ENCODE measurements at places on chromosomes 1 and 21. TPM values are rescaled to one million over a fixed set of nuclear protein-coding genes. Genes with fewer than 3 reads are reported as not detected.

DNA sequence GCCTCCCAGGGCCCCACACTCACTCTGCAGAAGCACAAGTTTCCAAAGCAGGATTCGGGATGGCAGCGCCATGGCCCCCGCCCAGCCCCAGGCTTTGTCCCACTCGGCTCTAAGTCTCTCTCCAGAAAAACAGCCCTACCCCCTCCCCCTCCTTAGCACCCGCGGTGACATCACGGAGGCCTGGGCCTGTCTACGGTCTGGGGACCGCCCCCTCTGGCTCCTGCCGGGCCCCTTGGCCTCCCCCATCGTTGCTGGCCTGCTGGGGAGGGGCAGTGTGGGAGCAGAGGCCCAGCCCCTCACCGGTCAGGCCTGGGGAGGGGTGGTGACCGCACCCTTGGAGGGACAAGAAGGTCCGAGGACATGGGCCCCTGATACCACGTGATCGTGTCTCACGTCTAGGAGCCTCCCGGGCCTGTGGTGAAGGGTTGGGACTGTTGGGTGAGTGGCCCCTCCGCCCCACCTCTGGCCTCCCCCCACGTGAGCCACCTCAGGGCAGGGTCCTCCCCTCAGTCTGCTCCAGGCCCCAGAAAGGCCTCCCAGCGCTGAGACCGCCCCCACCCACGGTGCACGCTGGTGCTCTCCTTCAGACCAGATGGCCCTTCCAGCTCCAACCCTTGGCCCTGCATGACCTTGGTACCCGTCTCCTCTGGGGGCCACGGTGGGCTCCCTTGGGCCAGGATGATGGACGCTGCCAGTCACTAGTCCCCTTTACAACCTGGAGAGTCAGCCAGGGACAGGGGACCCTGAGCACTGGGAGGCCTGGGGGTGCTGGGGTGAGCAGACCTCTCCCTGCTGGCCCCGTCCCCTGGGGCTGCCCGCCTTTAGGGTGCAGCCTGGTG, at the start of gene MXRA8:
TSS of gene MXRA8 (minus strand) at position 123 of the 839 bp plus-strand sequence. CDS start at position 72, 51 bp downstream.
- no peak for DNase-seq

DNA sequence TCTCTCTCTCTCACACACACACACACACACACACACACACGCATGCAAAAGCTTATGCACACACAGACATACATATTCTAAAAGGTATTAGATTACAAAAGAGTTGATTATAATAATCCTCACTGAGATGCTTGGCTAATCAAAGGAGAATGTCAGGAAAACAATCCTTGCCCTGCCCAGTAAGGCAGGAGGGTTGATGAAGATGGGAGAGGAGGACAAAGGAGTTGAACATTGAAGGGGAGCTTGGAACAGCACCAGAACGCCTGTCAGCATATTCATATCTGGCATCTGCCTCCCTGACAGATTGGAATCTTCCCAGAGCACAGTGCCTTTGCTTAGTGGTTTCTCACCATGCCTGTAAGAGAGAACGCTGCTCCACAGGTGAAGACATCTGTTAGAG, 68.6 kb upstream of the PALMD start:
- no peak for DNase-seq

GRCh38 chr1:225835856-225836255, 25.9 kb downstream of the EPHX1 start:
- DNase-seq: no peak

DNA sequence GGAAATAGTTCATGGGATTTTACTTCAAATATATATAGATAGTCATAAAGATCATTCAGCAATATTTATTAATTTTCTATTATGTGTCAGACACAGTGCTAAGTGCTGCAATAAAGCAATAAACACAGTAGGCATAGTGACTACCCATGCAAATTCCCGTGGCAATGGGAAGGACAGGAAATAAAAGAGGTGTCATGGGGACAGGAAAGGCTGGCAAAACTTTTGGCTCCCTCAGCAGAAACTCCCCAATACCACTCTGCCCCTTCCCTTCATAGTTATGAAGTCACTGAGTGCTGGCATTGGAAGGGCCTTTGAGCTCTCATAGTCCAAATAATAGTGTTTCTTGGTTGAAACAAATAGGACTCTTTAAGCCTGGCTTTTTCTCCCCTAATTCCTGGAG, 104.4 kb upstream of the DPT start:
- DNase-seq: no peak

- peak; percentile 48 for DNase-seq
Observed at GRCh38 chr1:182143825-182144645, 82.5 kb upstream of the ZNF648 start.

GRCh38 chr1:119797606-119798005, 13.7 kb downstream of the REG4 start:
- no peak for DNase-seq

- no peak for DNase-seq
Observed at GRCh38 chr1:192053531-192053971, 104.7 kb upstream of the RGS18 start.

- no peak for DNase-seq
Observed at GRCh38 chr1:47243910-47244309, 11.9 kb upstream of the TAL1 start.

GRCh38 chr1:163747261-163747660, 425.5 kb downstream of the NUF2 start:
- DNase-seq: no peak

DNA sequence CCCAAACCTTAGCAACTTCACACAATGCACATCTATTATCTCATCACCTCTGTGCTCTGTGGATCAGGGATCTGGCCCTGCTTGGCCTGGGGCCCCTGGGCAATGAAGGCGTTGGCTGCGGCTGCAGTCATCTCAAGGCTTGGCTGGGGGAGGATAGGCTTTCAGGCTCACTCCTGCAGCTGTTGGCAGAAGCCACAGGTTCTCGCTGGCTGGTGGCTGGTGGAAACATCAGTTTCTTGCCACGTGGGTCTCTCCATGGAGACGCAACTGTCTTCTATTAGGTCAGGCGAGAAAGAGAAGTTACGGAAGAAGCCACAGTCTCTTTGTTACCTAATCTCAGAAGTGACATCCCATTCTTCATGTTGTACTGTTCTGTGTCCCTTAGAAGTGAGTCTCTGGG, 3.6 kb upstream of the NPPA start:
- DNase-seq: no peak

GRCh38 chr1:162222014-162222413, 152.5 kb downstream of the NOS1AP start:
- DNase-seq: no peak

- no peak for DNase-seq
Observed at GRCh38 chr1:18805150-18805879, 54.1 kb downstream of the TAS1R2 start.

DNA sequence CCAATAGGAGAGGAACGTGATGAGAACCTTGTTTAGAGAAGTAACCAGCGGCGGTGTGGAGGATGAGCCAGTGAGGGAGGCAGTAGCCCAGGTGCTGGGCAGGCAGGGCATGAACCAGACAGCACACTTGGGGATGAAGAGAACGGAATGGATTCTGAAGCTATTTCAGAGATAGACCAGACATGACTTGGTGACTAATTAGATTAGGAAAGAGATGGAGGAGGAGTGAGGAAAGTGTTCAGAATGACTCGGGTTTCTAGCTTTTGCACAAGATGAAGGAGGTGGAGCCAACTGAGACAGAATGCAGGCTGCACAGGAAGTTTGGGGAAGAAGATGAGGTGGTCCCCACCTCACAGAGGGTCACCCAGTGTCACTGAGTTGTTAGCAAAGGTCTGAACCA, 5.1 kb downstream of the PEF1 start:
- no peak for DNase-seq

- DNase-seq: no peak
Observed at GRCh38 chr21:35843911-35844667, 216.2 kb downstream of the SETD4 start.

DNA sequence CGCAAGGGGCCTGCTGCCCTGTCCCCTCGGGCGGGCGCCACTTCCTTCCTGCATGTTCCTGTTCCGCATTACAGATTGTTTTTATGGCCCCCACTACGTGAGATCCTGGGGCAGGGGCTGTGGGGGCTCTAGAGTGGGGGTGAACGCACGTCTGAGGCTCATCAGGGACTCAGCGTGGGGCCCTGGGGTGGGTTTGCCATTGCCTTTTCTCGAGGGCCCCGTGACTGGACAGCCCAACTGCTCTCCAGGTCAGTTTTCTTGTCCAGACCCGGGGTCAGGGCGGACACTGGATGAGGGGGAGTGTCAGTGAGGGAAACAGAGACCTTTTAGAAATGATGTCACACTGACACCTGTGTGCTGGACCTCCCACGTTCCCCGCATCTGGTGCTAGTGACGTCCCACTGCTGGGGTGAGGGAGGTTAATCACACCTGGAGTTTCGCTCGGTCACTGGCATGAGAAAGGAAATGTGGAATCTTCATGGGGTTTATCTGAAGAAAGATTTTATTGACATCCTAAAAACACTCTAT, 65.9 kb downstream of the AGPAT3 start:
- DNase-seq: no peak

DNA sequence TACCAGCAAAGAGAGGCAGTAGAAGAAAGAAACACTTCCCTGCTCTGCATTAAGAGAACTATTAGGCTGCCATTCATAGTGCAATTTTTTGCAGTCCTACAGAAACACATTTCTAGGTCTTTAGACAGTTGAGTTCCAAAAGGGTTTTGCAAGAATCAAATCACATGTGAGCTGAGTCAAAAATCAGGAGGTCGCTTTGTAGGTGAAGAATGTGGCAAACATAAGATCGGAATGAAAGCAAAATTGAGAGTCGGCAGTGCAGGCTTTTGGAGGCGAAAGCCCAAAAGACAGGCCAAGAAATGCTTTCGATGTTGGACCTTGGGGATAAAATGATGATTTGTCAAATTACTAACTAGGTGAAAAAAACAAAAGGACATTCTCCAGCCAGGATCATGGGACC, 213.5 kb upstream of the NRIP1 start:
- no peak for DNase-seq

- DNase-seq: no peak
Observed at GRCh38 chr1:44040418-44040817, 9.2 kb upstream of the SLC6A9 start.

DNA sequence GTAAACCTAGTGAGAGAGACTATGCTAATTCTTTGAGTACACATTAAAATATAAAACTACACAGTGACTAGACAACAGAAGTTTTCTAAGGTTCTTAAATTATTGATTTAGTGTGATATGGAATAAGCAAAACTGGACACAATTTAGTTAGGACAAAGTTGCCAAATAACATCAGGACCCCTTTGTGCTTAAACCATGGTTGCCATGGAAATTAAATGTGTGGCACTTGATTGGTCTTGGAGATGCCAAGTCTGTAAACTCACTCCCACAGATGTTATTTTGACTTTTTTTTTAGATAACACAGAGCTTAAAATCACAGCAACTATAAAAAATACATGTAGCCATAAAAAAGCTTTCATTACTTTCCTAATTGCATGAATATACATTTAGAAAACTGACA, 234.6 kb downstream of the BRINP3 start:
- DNase-seq: no peak

DNA sequence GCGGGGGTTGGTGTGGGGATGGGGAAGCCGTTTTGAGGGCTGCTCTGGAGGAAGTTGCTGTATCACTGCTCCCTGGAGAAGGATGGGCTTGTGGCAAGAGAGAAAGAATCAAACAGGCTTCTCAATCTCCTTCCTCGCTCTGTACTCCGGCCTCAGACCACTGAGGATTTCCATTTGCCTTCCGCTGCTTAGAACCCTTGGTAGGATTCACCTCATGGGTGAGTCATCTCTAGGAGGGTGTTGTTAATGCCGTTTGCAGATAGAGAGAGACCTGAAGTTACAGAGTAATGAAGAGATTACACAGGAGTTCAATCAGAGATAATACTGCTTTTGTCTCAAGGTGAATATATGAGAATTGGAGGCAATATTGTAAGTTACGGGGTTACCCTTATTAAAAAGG, 15.3 kb downstream of the SLC35F3 start:
- no peak for DNase-seq

- no peak for DNase-seq
Observed at GRCh38 chr21:29308456-29308783, 9.7 kb downstream of the BACH1 start.

DNA sequence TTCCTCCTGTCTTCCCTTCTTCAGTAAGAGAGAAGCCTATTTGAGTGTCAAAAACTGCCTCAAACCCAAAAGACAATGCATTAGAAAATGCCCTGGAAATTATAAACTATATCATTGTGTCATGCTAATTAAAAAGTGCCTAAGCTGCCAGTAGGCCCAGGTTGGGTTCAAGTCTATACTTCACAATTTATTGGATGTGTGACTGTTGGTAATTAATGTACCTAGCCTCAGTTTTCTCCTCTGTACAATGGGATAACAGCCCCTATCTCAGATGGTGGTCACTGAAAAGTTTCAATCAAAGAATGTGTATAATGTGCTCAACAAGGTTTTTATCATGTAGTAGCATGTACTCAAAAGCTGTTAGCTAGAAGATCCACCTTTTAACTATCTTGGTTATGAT, 246.9 kb upstream of the DUSP10 start:
- no peak for DNase-seq

GRCh38 chr21:38869196-38869595, 63.5 kb downstream of the ETS2 start:
- DNase-seq: no peak

DNA sequence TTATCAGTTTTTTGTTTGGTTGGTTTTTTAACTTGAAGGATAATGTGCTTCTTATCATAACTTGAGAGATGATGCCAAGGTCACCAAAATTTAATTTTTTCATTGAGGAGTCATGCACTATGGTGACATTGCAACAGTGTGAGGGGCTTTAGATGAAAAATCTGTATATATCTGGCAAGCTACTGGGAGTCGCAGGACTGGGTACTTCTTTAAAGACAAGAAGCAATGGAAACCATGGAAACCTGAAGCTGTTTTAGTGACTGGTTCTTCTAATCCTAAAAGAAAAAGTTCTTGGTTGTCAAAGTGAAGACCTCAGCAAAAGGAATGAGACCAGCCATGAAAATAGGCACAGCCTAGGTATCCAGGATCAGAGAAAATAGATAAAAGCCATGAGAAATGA, 31.1 kb downstream of the ZC3H11B start:
- no peak for DNase-seq

DNA sequence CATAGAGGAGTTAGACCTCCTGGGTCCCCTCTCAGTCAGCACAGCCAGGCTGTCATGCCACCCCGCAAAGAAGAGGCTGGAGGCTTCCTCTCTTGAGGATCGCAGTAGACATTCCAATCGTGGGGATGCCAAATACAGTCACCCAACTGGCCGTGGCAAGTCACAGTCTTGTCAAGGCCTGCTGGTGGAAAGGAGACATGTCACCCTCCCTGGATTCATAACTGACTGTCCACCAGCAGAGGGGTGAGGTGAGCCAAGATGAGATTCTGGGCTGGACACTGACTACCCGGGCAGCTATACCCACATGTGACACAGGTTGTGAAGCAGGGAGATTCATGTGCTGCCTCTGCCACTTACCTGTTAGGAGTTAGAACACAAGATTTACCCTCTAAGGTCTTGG, 123.5 kb upstream of the NGF start:
- DNase-seq: no peak

The PRMT6 gene
- 48.3 TPM for polyA plus RNA-seq

The SLC5A3 gene
- polyA plus RNA-seq: 40.6 TPM

The TCHHL1 gene
- polyA plus RNA-seq: not detected

The GPR89B gene
- 45.8 TPM for polyA plus RNA-seq

The OR2L3 gene
- not detected for polyA plus RNA-seq

The UBE2U gene
- not detected for polyA plus RNA-seq

The TMEM125 gene
- 13.1 TPM for polyA plus RNA-seq

The C4BPA gene
- polyA plus RNA-seq: 0.62 TPM

The FAM72C gene
- 2.6 TPM for polyA plus RNA-seq

Data from left renal cortex interstitium (tissue), 4 donors.